ENCODE measurements at places on chromosomes 6 and 20.

DNA sequence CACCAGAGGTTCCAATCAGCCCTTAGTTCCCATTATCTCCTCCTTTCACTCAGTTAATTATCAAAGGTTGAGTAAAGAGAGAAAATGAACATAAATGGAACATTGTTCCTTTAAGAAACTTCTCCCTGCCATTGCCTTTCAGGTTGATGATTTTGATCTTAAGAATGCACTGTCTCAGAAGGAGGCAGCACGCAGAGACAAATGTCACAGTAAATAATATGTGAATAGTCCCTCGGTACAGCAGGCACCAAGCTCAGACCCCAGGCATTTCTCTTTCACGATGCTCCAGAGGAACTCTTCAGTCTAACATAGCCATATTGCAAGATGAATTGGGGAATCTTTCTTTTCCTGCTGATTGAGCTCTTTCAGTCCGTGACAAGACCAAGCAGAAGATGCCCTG lies 435.3 kb upstream of the SPTLC3 start:
- DNase-seq = no peak

GRCh38 chr20:1368448-1369199 lies 24.2 kb downstream of the FKBP1A start:
- DNase-seq = no peak

- no peak for DNase-seq
Observed at GRCh38 chr6:68226460-68226859, 408.6 kb upstream of the ADGRB3 start.

DNA sequence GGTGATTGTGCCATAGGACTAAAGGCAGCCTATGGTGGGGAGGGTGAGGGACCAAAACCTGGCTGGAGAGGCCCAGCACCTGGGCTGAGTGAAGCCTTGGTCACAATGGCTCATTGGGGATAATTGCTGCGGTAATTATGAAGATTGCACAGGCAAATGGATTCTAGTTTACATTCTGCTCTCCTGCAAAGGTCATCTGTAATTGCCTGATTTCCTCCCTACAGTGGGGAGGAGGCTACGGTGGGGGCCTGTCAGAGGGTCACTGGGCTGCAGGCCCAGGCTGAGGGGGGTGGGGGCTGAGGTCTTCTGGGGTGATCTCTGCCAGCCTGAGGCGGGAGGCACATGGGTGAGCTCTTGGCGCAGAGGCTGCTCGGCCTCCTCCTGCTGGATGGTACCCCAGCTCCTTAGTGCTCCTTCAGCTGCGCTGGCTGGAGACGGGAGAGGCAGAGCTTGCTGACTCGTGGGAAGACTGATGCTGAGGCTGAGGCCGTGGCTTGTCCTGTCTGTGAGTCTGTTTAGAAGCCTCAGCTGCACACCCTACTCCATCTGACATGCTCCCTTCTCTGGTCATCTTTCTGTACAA lies 30.3 kb downstream of the PACSIN1 start:
- no peak for DNase-seq

GRCh38 chr6:6758915-6759654 lies 170.6 kb downstream of the LY86 start:
- no peak for DNase-seq

DNA sequence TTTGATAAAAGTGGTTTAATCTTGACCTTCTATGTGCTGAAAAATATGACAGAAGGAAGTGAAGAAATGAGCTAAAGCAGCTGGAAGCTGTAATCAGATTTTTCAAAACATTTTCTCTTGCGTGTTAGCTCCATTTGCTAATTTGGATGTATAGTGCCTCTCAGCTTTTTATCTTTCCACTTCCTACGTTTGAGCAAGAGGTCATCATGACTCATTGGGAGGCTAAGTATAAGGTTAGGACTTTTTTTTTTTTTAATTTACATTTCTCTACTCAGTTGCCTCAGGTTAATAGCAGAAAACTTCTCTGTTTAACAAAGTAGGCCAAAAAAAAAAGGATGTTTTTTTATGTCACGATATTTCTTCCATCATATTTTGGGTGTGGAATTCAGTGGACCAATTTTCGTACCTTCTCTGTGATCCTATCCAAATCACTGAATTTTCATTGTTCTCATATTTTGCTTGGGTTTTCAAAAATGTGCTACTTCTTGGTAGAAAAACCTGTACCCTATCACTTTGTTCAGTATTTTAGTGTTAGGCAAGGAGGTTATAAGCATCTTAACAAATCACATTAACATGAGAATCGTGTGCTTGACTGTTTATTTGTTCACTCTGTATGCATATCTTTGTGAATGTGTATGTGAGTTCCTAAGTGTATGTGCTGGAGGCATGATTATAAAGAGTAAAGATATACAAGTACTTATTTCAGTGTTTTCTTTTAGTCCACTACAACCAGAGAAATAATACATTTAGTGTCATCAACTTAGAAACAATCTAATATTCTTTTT lies 1028.3 kb upstream of the EYS start:
- DNase-seq = no peak

- DNase-seq = no peak
Observed at GRCh38 chr6:118580585-118581419, 32.7 kb downstream of the PLN start.

DNA sequence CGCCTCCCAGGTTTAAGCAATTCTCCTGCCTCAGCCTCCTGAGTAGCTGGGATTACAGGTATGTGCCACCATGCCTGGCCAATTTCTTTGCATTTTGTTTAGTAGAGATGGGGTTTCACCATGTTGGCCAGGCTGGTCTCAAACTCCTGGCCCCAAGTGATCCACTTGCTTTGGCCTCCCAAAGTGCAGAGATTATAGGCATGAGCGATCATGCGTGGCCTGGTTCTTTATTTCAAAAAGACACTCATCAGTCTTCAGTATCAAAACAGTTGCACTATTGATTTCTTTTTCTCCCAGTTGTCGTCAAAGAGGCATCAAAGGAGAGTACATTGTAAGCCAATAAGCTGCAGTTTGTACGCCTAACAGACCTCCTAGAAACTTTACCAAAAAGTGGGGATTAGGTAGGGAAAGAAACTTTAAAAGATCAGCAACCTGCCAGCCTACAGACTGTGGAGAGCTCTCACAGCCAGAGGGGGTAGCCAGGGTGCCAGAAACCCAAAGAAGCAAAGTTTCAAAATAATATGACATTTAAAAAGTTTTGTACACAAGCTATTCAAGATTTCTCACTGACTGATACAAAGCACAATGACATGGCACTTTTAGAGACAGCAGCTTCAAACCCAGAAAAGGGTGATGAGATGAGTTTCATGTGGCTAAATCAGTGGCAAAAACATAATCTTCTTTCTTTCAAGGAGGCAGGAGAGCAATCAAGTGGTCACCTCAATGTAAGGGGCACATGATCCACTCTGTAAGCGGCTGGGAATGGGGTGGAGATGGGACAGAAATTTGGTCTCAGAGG lies 83.0 kb upstream of the RALY start:
- no peak for DNase-seq

DNA sequence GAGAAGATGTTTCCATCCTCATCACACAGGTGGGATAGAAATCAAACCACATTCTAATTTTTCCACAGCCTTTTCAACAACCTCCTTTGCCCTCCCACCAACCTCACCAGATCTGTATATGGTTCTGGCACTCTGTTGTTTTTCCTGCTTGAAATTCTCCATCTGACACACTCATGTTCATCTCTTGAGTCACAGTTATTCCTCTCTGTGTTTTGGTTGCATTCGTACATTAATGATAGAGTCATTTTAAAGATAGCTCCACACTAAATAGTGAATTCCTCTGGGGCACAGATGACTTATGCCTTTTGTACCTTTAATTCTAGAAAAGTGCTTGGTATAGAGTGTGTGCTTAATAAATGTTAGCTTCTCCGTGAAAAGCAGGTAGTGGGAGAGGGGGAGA lies 1.4 kb upstream of the GCLC start:
- DNase-seq = no peak

DNA sequence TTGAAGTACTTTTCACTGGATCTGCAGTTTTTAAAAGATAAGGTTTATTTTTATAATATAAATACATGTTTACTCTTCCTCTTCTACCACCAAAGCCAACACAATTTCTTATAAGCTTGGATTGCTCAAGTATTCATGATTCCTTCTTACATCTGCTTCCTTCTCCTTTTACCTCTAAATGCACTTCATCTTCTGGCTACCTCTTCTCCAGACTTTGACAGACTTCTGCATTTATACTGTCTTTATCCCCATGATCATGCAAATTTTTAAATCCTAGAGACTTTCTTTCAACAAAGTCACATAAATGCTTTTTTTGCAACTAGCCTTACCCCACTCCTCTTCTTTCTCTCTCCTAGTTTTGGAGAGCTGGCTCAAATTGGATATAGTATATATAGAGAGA lies 142.9 kb downstream of the TFAP2B start:
- DNase-seq = no peak

DNA sequence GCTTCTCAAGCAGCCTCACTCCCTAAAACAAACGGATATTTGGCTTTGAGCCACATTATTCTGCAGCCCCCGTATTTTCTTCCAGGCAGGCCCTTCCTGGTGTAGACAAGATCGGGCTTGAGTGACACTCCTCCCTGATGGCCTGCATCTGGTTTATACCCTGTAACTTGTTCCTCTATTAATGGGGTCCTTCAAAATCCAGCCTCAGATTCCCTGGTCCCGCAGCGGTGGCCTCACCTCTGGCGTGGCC lies 375 bp upstream of the TMEM14C start:
- DNase-seq = no peak

DNA sequence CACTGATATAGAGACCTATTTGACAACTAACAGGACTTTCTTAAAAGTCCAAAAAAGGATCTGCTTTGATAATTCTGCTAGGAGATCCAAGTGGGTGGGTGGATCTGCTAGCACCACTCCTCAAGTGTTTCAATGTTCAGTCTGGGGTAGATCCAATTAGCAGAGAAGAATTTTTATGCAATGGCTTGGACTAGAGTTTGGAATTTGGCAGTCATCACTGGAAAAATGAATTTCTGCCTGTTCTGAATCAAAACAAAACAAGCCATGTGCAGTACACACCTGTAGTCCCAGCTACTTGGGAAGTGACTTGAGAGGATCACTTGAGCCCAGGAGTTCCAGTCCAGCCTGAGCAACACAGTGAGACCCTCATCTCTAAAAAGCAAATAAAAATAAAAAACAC lies 12.6 kb upstream of the GNMT start:
- no peak for DNase-seq

DNA sequence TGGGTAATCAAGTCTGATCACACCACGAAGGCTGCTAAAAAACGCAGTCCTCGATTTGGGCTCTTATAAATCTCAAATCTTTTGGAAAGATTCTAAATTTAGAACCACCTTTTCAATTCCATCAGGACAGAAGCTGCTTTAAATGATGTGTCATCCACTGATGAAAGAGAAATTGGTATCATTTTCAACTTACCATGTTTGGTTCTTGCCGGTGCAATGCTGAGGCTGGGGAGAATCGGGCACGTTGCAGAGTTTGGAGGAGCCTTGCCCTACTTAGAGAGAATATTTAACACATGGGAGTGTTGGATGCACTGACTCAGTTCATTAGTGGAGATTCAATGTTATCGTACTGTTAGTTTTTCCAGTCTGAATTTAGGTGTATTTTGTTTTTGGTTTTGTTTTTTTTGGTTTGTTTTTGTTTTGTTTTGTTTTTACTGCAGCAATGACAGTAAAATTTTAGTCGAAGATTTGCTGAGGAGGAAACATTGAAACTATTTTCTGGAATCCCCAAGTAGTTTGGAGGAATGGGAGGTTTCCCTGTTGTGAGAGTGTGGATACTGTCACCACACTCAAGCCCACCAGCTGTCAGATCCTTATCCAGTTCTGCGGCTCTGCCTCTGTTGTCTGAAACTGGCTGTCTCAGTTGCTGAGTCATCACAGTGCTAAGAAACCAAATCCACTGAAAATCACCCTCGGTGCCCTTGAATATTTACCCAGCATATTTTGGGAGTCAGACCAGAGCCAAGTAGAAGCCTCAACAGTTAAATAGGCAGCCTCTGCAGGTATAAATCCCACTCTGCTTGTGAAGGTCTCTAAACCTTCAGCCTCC lies 497.0 kb downstream of the BTBD3 start:
- no peak for DNase-seq

DNA sequence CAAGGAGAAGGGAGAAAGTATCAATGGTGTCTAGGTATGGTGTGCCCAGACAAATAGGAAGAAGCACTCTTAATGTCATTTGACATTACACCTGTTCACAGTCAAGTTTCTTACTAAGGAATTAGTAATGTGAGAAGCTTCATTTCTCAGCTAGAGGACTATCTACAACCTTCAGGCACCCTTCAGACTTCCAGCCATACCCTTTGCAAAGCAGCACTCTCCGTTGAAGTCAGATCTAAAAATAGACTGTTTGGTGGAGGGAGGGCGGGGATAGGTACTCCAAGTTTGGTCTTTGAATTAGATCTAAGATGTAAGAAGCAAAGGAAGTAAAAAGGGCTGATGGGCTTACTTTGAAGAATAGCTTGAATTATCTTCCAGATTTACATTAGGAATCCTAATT lies 311.1 kb downstream of the SLC35F1 start:
- no peak for DNase-seq

DNA sequence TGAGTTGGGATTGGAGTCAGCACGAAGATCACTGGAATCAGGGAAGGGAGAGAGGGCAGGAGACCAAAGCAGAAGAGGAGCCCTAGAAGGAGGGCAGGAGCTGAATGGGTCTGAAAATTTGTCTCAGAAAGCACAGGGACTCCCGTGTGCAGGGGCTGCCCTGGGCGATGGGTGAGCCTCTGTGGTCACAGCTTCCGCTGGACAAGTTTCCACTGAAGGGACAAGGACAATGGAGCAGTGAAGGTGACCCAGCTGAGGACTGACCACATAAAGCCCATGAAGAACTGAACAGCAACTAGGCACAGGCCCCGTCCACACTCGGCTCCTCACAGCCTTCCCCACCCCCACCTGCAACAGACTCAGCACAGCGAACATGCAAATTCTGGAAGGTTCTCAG lies 3.5 kb downstream of the HLA-C start:
- DNase-seq = peak; percentile 44

Measured in CD8-positive, alpha-beta memory T cell (primary cell).